AG04450 (cell line): ENCODE measurements at places on chromosomes 16 and 17. TPM values are rescaled to one million over a fixed set of nuclear protein-coding genes. Genes with fewer than 3 reads are reported as not detected.

- no peak for DNase-seq
Observed at GRCh38 chr16:821751-822150, 21.2 kb upstream of the GNG13 start.

GRCh38 chr16:67461600-67462278 is 19.2 kb downstream of the ATP6V0D1 start:
- no peak for DNase-seq

DNA sequence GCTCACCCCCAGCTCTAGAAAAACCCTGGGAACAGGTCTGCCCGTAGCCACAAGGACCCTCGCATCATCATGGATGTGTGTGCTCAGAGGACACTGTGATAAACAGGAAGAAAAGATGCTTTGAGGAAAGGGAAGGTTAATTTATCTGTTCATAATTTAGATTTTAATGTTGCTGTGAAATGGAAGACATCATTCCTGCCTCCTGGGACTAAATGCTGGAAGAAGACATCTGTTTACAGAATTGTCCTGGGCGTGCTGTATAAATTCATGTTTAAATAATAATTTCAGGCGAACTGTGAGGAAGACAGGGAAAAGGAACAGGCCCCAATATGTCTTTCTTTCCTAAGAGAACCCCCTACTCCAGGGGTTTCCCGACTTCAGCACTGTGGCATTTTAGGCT is 112.6 kb downstream of the SHISA6 start:
- no peak for DNase-seq

DNA sequence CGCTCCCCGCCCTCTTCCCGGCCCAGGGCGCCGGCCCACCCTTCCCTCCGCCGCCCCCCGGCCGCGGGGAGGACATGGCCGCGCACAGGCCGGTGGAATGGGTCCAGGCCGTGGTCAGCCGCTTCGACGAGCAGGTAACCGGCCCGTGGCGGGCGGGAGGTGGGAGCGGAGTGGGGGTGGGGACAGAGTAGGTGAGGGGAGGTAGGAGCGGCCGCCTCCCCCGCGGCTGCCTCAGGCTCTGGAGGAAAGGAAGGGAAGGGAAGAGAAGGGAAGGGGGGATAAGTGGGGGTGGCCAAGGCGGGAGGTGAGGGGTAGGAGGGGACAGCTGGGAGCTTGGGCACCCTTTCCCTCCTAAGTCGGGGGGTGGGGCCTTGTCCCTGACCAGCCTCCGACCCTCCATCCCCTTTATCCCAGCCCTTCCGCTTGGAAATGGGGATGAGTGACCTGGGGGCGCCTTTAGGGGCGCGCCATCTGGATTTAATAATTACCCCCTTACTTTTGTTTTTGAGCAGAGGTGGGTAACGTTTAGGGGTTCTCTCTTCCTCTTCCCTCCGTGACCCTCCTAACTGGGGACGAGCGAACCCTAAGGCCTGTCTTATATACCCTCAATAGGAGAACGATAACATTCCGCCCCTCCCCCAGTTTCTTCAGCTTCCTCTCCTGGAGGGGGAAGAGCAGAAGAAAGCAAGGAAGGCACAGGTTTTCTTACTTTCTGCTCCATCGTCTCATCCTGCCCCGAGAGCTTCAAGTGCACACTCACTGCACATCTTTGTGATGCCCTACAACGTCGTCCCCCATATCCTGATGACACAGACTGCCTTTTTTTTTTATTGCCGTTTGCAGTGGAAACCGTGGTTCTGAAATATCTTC is 694 bp downstream of the NF1 start:
- no peak for DNase-seq

DNA sequence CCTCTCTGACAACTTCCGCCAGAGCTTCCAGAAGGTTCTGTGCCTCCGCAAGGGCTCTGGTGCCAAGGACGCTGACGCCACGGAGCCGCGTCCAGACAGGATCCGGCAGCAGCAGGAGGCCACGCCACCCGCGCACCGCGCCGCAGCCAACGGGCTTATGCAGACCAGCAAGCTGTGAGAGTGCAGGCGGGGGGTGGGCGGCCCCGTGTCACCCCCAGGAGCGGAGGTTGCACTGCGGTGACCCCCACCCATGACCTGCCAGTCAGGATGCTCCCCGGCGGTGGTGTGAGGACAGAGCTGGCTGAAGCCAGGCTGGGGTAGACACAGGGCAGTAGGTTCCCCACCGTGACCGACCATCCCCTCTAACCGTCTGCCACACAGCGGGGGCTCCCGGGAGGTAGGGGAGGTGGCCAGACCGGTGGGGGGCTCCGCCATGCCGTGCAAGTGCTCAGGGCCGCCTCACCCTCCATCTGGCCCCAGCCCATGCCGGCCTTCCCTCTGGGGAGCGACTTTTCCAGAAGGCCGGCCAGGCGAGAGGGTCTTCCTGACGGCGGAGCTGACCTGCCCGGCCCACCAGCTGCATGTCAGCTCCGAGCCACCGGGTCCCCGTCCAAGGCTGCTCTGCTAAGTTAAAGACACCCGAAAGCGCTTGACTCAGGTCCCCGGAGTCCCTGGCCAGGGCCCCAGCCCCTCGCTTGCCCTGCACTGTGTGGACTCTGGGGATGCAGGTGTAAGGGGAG is 7.4 kb downstream of the SSTR5 start:
- DNase-seq: no peak

DNA sequence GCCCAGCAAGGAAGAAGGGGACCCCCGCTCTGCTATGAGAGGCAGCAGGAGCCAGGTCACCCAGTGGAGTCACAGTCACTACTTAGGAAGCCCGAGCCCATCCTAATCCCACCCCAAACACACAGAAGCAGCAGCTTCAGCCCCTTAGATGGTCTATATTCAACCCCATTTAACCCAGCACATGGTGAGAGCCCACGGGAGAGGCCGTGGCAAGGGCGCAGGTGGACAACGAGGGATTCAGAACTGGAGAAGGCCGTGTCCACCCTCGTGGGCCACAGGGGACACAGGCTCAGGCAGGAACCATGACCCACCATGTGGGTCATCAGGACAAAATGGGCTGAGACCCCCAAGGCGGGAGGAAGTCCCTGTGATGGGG is 1.6 kb upstream of the TRPV3 start:
- DNase-seq: no peak

GRCh38 chr16:19751478-19752385 is 33.7 kb downstream of the IQCK start:
- no peak for DNase-seq

DNA sequence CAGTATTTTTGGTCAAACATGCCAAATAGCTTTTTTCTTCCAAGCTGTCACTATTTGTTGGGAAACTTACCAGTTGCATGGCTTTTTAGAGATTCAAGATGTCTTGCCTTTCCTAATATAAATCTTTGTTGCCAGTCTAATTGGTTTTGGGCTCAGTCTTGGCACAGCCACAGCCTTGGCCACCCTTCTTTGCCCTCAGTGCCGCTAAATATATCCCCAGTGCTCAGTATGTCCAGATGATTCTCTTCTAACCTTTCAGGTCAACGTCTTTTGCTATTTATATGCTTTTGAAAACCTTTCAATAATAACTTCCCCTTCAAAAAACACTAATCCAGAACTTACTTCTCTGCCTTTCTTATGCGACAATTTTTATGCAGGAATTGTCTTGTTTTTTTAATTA is 483.1 kb upstream of the ZFHX3 start:
- no peak for DNase-seq

DNA sequence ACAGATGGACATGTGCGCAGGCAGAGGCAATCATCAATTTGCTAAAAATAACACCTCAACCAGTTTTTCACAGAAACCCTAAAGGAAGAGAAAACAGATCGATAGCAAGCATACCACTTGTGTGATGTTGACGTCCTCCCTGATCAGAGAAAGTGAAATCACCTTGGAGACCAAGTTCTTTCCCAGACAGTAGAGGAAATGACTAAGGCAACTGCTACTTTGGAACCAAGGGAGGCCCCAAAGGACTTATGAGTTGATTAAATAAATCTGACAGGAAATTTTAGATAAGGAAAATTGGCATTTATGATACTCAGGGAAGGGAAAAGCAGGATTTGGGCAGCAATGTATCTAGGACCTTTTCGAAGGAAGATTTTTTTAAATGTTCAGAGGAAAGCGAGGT is 267.1 kb upstream of the ASIC2 start:
- DNase-seq: no peak

- no peak for DNase-seq
Observed at GRCh38 chr17:9880582-9880999, 24.5 kb downstream of the RCVRN start.

DNA sequence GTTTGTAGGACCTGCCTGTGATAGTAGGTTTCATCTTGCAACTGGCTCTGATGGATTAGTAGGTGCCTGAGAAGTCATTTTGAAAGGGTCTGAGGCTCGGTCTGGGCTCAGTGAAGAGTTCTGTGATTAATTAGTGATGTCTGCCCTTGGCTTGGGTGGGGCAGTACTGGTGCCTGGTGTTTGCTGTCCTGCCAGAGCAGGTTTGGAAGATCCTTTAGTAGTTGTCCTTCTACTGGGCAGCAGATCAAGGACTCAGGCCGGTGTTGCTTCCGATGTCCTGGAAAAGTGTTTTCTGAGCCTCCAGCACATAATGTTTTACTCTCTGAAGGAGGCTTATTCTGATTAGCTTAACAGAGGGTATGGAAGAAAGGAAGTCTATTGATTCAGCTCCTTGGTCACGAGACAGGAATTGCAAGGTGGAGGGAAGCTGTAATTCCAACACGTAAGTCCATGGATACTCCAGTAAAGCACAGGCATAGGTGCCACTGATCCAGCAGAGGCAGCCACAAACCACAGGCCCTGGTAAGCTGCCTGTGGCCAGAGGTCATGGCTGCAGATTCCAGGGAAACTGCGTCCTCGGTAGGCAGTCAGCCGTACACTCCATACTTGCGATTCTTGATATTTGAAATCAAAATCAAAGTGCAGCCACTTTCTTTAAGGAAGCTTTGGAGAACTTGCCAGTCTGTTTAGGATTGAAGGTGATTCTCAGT is 18.7 kb downstream of the HLF start:
- no peak for DNase-seq

GRCh38 chr17:77099997-77100396 is 40.8 kb upstream of the SEC14L1 start:
- DNase-seq: no peak

DNA sequence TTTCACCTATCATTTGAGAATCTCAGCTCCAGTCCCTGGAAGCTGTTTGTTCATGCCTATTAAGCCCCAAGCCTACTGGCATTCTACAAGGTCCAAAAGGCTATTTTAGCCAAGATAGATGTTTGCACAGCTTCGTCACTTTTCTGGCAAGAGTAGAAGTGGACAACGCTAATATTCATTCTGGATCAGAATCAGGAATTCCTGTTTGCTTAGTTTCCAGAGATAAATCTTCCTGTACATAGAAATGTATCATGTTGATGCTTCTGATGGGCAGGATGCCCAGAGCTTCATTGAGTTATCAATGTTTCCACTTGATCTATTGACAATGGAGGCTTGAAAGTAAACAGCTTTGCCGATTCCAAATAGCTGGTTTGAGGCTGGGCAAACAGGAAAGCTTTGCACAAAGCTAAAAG is 260.7 kb upstream of the CA10 start:
- no peak for DNase-seq

GRCh38 chr17:77188084-77189066 is 47.6 kb downstream of the SEC14L1 start:
- DNase-seq: no peak

GRCh38 chr17:48352630-48353029 is 77.4 kb downstream of the SKAP1 start:
- no peak for DNase-seq

DNA sequence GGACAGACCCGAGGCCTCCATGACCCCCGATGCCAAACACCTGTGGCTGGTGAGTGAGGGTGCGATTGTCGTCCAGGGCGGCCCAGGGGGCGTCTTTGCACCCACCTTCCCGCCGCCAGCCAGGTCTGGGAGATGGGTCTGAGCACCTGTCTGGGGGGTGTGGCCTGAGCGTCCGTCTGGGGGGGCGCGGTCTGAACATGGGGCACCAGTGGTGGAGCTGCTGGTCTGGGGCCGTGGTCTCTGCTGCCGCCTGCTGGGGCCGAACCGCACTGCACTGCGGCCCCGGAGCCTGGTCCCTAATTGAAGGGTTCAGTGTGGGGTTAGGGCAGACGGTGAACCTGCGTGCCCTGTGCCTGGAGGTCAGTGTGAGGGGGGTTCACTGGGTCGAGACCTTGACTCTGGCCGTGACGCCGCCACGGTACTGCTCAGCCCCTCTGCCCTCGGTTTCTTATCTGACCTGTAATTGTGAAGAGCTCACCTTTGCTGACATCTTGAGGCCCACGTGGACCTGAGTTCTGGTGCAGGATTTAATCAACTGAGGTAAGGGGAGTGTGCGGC is 12.6 kb upstream of the TCF25 start:
- DNase-seq: no peak

GRCh38 chr17:41814195-41814594 is 1.4 kb downstream of the FKBP10 start:
- DNase-seq: no peak

- no peak for DNase-seq
Observed at GRCh38 chr17:12545877-12546513, 119.7 kb upstream of the MYOCD start.

- DNase-seq: no peak
Observed at GRCh38 chr16:46606231-46606630, 14.9 kb downstream of the SHCBP1 start.

DNA sequence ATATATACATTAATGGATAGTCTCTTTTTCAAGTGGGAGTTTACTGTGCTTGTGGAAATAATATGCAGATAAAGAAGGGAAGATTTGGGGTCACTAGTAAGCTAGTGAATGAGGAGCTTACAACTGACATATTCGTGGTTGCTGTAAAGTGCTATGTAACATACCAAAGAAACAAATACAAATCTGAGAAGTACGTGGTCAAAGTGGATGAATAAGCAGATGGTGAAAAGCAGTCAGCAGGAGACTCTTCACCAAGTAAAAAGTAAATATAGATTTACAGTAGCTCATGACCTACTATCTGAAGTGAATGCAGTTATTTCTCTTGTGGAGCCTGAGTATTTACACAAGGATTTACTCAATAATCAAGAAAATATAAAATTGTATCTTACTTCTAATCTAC is 136.6 kb upstream of the ELAC2 start:
- DNase-seq: no peak

- no peak for DNase-seq
Observed at GRCh38 chr17:43213545-43213944, 1.9 kb downstream of the TMEM106A start.

Gene CCL13
- polyA plus RNA-seq: 0.16 TPM in 1 of 2 replicates, not detected in the other

Gene NPIPB5
- 21.2 and 29.2 TPM in 2 replicates for polyA plus RNA-seq

Gene OSGIN1
- polyA plus RNA-seq: 6.2 and 8.5 TPM in 2 replicates

Gene SPATA22
- not detected in 2 replicates for polyA plus RNA-seq

Gene KNOP1
- 11.5 and 14.9 TPM in 2 replicates for polyA plus RNA-seq

Gene SGF29
- polyA plus RNA-seq: 1.7 and 3.1 TPM in 2 replicates

Gene MEIOB
- polyA plus RNA-seq: 0.04 TPM in 1 of 2 replicates, not detected in the other

Gene TMEM238L
- not detected in 2 replicates for polyA plus RNA-seq
